Iris pigment epithelial cell (primary cell): ENCODE measurements at places on chromosomes 5 and 9.
A peak's percentile ranks its signal among the peaks of the same experiment; 100 is the strongest.

GRCh38 chr9:33619666-33620404 lies 95.8 kb downstream of the ANKRD18B start:
- peak; percentile 93 for DNase-seq

- peak; percentile 28 for DNase-seq
These were observed 31.3 kb upstream of the GRIA1 start for GRCh38 chr5:153459051-153459743.

DNA sequence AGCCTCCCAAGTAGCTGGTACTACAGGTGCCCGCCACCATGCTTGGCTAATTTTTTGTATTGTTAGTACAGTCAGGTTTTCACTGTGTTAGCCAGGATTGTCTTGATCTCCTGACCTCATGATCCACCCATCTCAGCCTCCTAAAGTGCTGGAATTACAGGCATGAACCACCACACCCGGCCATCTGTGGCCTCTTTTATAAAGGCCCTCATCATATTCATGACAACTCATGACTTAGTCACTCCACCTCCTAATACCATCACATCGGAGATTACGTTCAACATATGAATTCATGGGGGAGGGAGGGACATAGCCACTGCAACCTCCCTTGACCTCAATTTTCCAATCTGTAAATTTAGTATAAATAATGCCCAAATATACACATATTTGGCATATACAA lies 27.2 kb upstream of the PLCXD3 start:
- no peak for DNase-seq

- DNase-seq = peak; percentile 89
These were observed 11.1 kb upstream of the SHOC1 start for GRCh38 chr9:111805830-111806241.

DNA sequence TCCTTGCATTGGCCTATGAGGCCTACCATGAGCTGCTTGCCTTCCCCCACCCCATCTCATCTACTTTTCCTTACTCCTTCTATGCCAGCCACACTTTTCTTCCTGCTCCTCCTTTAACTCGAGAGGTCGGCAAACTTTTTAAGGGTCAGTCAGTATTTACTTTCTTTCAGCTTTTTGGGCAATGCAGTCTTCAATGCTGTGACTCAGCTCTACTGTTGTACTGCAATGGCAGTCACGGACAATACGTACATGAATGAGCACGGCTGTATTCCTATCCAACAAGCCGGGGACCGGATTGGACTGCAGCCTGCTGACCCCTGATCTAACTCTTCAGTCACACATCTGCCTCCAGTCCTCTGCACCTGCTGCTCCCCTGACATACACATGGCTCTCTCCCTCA lies 602 bp upstream of the ACTL7A start:
- DNase-seq = no peak

GRCh38 chr5:172973931-172974330 lies 9.6 kb upstream of the ATP6V0E1 start:
- DNase-seq = peak; percentile 82

GRCh38 chr9:124510650-124511425 lies 3.6 kb upstream of the NR5A1 start:
- DNase-seq = peak; percentile 48

GRCh38 chr5:35242702-35243258 lies 12.5 kb upstream of the PRLR start:
- DNase-seq = no peak

DNA sequence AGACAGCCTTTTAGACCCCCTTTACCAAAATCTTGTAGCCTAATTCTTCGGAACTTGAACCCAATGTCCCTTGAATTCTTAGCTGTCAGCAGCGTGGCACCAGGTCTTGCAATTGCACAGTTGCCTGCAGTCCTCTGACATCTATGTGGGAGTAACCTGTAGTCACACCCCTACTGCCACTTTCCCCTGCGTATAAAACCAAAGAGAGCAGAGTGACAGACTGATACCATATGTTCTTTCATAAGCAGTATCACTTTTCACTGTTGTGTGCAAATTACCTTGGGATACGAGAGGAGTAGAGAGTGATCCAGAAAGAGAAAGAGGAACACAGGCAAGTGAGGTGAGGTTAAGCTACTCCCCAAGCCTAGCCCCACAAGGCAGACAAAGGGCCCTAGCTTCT lies 364.3 kb upstream of the ADAMTSL1 start:
- DNase-seq = no peak

DNA sequence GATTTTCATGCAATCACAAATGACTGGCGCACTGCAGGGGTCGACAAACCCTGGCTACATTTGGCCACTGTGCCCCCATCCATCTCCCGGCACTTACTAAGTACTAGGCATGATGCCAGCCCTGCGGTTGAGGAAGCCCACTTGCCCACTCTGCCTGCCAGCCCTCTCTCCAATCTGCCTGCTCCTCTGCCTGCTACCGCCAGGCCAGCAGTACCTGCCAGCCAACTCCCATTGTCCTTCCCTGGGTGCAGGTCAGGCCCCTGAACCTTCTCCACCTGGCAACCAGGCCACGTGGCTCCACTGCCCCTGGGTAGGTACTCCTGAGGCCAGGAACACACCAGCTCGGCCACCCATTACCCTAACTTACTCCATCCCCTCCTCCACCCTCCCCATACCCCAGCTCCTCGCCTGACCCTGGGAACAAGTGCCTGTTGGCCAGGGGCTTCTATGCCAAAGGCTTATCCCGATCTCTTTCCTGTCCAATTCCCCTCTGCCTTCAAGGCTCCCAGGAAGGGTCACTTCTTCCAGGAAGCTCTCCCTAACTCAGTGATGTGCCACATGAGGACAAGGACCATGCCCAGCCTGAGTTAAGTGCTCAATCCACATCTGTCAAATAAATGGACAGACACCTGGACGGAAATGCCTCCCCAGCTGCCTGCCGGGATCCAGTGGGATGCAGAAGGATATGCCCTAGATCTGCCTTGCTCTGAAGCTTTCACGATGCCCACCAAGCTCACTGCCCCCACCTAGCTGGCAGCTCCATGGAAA lies 6.6 kb downstream of the EEIG1 start:
- no peak for DNase-seq

- DNase-seq = peak; percentile 66
These were observed 37.1 kb downstream of the PRDM6 start for GRCh38 chr5:123125962-123126732.

GRCh38 chr5:146669656-146670055 lies 153.7 kb upstream of the GPR151 start:
- no peak for DNase-seq

GRCh38 chr5:76314643-76315042 lies 88.4 kb upstream of the IQGAP2 start:
- DNase-seq = no peak

- DNase-seq = no peak
These were observed 49.3 kb downstream of the CSNK1G3 start for GRCh38 chr5:123561230-123561629.

GRCh38 chr9:109017493-109017892 lies 4.2 kb upstream of the CTNNAL1 start:
- no peak for DNase-seq

DNA sequence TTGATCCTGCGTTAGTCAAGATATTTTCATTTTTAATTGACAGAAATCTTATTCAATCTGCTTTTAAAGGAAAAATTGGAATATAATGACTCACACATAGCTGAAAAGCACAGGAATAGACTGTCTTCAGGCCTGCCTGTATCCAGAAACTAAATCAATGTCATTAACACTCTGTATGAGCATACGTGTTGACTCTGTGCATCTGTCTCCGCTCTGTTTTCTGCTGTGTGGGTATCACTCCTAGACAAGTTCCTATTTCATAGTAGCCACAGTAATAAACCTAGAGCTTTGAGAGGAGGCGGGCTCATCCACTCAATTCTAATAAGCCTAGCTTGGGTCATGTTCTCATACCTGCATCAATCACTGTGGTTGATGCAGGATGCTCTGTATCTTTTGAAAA lies 267.6 kb downstream of the KCTD16 start:
- no peak for DNase-seq

- DNase-seq = no peak
These were observed 571.3 kb upstream of the TLE4 start for GRCh38 chr9:79000230-79001002.

DNA sequence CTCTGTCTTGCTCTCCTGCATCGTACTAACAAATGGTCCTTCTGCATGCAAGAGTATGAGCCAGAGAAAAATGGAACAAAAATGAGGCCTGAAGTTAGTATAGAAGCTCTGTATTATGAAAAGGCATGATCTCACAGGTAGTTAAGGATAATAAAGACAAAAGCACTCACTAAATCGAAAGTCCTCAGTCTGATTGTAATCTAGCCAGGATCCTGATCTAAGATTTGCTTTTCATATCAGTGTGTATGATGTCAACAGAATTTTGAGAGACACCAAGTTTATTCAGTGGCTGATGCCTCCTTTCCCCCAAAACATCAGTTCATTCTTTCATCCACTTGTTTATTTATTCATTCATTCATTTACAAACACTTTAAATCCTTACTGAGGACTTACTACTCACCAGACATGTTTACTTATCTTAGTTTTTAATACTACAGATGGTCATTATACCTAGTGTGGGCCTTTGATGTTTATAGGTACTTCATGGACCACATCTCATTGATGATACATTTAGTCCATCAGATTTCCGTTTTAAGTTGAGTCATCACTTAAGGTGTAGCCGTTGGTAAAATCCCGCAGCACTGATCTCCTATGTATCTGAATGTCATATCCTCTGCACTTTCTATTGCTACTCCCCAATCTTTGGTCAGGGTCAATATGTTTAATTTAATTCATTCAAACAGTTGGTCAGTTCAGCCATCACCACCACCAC lies 105.2 kb upstream of the DHFR start:
- no peak for DNase-seq

DNA sequence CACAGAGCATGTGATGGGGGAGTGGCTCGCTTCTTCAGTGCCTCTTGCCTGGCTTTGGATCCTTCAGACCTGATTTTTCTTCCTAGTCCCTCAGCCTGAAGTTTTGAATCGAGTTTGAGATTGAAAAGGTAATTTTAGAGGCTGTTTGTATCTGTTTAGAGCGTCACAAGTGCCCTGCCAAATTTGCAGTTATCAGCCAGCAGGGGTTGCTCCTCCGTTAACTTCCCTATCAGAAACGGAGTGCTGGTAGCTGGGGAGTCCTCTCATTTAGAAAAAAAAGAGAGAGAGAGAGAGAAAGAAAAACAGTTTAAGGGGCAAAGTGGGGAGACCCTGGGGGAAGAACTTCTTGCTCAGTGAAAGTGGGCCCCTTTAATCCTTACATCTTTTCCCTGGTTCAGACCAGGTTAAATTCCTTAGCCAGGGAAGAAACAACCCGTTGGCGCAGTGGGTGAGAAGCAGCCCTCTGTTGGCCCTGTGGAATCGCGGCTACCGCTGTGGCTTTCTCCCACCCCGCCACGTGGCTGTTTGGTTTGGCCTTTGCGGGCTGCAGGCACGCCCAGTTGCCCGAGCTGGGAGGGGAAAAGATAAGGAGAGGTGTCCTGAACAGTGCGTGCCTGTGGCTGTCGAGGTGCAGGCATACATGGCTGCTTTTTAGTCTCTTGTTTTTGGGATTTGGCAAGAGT lies 576.7 kb upstream of the ACO1 start:
- DNase-seq = no peak
